Myocyte (in vitro differentiated cells): ENCODE measurements at places on chromosomes 4 and X. TPM values are rescaled to one million over a fixed set of nuclear protein-coding genes. Genes with fewer than 3 reads are reported as not detected.
A peak's percentile ranks its signal among the peaks of the same experiment; 100 is the strongest.

GRCh38 chr4:187604984-187605383 lies 390.6 kb upstream of the ZFP42 start:
- no peak for DNase-seq

DNA sequence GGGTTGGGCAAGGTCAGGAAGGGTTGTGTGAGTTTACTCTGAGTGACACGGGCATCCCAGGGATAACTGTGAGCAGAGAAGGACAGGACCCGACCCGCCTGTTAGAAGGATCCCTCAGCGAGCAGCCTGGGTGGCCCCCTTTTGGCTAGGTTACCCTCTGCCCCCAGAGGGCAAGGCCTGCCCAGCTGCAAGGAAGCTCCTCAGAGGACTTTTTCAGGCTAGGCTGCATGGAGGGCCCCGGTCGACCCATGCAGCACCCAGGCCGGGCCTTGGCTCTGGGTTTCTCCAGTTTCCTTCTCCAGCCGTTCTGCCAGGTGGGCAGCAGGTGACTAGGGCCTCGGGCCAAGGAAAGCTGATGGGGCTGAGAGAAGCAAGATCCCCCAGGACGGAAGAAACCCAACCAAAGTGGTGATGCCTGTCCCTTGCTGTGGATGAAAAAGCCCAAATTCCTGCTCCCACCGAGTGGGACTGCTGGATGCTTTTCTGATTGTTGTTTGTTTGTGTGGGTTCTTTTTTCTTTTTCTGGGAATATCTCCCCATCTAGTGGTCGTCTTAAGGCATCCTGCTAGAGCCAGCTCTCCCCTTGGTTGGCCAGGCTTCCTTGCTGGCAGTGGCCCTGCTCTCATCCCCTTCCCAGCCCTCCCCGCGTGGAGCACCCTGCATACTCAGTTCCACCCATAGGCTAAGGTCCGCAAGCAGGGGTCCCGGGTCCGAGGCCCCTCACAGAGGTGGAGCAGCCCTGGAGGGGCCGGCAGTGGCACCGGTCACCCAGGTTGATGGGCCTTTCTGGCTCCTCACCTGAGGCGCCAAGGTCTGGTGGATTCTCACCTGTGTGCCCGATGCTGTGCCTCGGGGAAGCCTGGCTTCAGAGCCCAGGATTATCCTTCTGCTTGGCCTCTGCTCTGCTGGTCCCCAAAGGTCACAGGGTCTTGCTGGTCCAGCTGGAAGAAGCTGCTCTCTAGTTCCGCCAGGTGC lies 1.8 kb downstream of the ZFP92 start:
- no peak for DNase-seq

DNA sequence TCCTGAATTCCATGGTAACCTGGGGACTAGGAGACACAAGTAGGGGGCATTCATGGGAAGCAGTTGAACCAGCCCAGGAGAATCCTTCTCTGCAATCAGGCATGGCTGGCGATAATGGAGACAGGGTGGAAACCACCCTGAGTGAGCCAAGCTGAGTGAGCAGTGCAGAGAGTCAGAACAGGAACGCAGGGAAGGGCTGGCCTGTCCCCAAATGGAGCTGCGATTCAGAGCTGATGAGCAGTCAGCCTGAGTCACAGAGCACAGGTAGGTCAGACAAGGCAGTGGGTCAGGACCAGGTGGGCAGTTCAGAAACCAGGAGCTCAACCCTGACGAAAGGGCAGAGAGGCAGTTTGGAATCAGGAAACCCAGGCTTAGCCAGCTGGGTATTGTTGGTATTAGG lies 129.0 kb downstream of the BTC start:
- DNase-seq: no peak

GRCh38 chrX:134520860-134521390 lies 61.0 kb downstream of the HPRT1 start:
- DNase-seq: peak; percentile 68

Gene ZNF185
- total RNA-seq: 0.47 and 0.83 TPM in 2 replicates

- no peak for DNase-seq
Measured at GRCh38 chr4:85784348-85784747, 309.4 kb downstream of the ARHGAP24 start.
